Adrenal gland (tissue), 19 donors: ENCODE measurements at places on chromosomes 13 and 19. TPM values are rescaled to one million over a fixed set of nuclear protein-coding genes. Genes with fewer than 3 reads are reported as not detected.
A peak's percentile ranks its signal among the peaks of the same experiment; 100 is the strongest.

- peak; percentile 96 for DNase-seq
Measured at GRCh38 chr19:10334588-10335351, 1.4 kb upstream of the RAVER1 start.

GRCh38 chr13:105491345-105491744 is 1044.1 kb downstream of the EFNB2 start:
- no peak for DNase-seq

DNA sequence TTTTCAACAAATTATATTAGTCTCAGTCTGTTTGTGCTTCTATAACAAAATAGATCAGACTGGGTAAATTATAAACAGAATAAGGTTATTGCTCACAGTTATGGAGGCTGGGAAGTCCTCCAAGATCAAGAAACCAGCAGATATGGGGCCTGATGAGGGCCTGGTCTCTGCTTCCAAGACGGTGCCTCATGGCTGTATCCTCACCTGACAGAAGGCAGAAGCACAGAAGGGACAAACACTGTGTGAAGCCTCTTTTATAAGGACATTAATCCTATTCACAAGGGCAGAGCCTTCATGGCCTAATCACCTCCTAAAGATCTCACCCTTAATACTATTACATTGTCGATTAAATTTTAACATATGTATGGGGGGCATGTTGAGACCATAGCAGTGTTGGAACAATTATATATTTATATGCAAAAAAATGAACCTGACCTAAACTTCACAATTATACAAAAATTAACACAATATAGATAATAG is 12.7 kb downstream of the F10 start:
- DNase-seq, result no peak

- no peak for DNase-seq
Measured at GRCh38 chr19:32222556-32222955, 122.9 kb upstream of the ZNF507 start.

DNA sequence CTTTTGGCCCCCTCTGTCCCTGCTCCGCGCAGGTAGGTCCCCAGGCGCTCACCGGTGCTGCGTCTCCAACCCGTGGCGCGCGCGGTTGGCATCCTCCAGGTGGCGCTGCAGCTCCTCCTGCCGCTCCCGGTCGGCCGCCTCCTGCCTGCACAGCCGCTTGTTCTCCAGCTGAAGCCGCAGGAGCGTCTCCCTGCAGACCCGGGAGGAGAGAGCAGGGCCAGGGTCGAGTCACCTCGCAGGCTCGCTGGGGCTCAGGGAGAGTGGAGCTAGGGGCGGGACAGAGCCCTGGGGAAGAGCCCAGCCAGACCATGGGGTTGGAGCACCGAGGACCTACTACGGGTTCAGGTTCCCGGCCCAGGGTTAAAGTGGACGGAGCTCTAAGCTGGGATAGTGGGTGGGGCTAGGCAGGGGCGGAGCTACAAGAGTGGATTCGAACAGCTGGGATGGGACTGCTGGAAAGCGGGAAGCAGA is 9.3 kb downstream of the HOOK2 start:
- DNase-seq, result peak; percentile 90

GRCh38 chr13:97231118-97231828 is 9.1 kb downstream of the MBNL2 start:
- DNase-seq, result no peak

Gene KIR2DL3
- 0.28 TPM for total RNA-seq

Gene FXYD5
- 4.2 TPM for total RNA-seq

Gene NBEA
- total RNA-seq, result 16.1 TPM
